ENCODE measurements at places on chromosomes 1 and 21. TPM values are rescaled to one million over a fixed set of nuclear protein-coding genes. Genes with fewer than 3 reads are reported as not detected.

The GPA33 gene
- not detected for total RNA-seq

The AADACL3 gene
- not detected for total RNA-seq

The PRAMEF10 gene
- not detected for total RNA-seq

The LCE2A gene
- total RNA-seq, result not detected

The ZNF648 gene
- not detected for total RNA-seq

The C1orf141 gene
- total RNA-seq, result not detected

The CGN gene
- 0.28 TPM for total RNA-seq

- H3K4me3 ChIP-seq, result no peak overlapping the region
- H3K4me1 ChIP-seq, result peaks cover 2% of the 10 kb centered on the region
- no peak overlapping the region for H3K27ac ChIP-seq
- H3K36me3 ChIP-seq, result peaks cover 22% of the 10 kb centered on the region
- no peaks in the 10 kb centered on the region for H3K27me3 ChIP-seq
These were observed 92.0 kb downstream of the KIF1B start for GRCh38 chr1:10302416-10302815.

DNA sequence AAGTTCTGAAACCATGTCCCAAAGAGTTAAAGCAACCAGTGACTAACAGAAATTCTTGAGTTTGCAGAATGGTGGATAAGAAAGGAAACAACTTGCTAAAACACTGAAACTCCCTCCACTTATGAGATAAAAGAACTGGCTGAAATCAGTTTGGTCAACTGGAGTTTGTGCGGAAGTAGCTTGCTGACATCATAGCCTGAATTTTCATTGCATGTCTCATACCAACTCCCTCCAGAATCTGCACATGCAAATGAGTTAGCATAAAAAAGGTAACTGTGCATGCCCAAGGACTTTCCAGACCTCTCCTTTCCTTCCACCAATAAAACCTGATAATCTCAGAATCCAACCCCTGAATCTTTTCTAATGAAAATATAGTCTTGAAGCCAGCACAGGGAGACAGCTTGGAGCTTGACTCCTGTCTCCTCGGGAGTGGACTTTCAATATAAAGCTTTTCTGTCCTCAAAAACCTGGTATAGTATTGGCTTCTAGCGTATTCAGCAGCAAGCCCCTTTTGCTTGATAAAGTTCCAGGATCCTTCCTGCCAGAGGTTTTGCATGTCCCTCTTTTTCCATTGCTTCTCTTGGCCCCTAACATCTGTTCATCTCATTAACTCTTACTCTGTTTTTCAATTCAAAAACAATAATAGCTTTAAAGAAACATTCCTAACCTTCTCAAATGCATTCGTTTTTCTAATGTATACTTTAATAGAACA is 785.8 kb upstream of the ADGRL4 start:
- no peaks in the 10 kb centered on the region for H3K4me1 ChIP-seq
- DNase-seq, result no peak
- no peaks in the 10 kb centered on the region for H3K36me3 ChIP-seq
- H3K27ac ChIP-seq, result no peak overlapping the region
- H3K27me3 ChIP-seq, result no peaks in the 10 kb centered on the region

GRCh38 chr1:88455621-88456256 is 228.3 kb upstream of the PKN2 start:
- no peaks in the 10 kb centered on the region for H3K4me1 ChIP-seq
- no peak overlapping the region for H3K27ac ChIP-seq
- H3K27me3 ChIP-seq, result peaks cover 2% of the 10 kb centered on the region
- H3K4me3 ChIP-seq, result no peak overlapping the region
- H3K36me3 ChIP-seq, result no peaks in the 10 kb centered on the region

- no peaks in the 10 kb centered on the region for H3K36me3 ChIP-seq
- H3K4me3 ChIP-seq, result no peak overlapping the region
- H3K27ac ChIP-seq, result no peak overlapping the region
- no peaks in the 10 kb centered on the region for H3K4me1 ChIP-seq
- H3K27me3 ChIP-seq, result no peaks in the 10 kb centered on the region
These were observed 205.0 kb downstream of the KCTD3 start for GRCh38 chr1:215772151-215772550.

- H3K36me3 ChIP-seq, result no peaks in the 10 kb centered on the region
- H3K4me3 ChIP-seq, result no peak overlapping the region
- no peak for DNase-seq
These were observed 152.9 kb upstream of the HMGB4 start for GRCh38 chr1:33710967-33711366.

DNA sequence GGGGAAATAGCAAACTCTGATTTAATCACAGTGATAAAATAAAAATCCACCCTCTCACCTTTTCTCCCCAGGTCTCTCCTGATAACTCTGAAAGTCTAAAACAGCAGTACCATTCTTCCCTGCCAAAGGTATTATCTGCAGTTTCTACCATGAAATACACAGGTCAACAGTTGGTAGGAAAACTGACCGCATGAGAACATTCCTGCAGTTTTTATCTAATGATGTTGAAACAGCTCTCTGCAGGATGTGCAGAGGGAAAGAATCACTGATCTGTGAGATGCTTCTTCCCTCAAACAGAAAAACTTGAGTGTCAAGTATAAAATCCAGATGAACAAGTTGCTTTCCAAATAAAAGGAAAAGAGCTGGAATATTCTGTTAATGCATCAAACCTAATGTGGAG is 39.1 kb downstream of the KCNJ6 start:
- H3K4me3 ChIP-seq, result no peak overlapping the region
- H3K27ac ChIP-seq, result no peak overlapping the region
- no peaks in the 10 kb centered on the region for H3K27me3 ChIP-seq
- no peaks in the 10 kb centered on the region for H3K36me3 ChIP-seq

DNA sequence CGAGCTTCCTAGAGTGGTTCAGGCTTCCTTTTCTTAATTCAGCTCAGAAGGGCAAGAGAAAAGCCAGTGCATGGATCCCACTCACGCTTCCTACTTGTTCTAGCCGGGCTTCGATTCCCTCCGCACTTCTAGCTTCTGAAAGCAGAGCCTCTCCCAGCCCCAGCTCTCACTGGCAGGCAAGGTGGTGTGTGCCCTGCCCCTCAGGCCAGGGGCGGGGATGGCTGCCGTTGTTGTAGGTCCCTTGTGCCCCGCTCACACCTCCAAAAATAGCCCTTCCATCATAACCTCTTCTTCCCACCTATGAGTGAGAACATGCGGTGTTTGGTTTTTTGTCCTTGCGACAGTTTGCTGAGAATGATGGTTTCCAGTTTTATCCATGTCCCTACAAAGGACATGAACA is 31.6 kb downstream of the BACE2 start:
- peaks cover 1% of the 10 kb centered on the region for H3K27me3 ChIP-seq
- no peak for DNase-seq
- H3K4me3 ChIP-seq, result no peak overlapping the region

DNA sequence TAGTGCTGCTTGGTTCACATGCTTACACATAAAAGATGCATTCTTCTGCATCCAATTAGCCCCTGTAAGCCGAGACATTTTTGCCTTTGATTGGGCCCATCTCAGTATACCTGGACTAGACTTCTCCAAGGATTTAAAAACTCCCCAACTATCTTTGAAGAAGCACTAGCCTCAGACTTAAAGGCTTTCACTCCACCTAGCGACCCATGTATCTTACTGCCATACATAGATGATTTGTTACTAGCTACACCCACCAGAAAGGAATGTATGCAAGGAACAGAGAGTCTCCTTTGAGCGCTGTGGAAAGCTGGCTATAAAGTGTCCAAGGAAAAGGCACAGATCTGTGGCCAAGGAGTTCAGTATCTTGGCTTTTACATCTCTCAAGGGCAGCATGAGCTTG is 91.7 kb downstream of the LIPI start:
- no peak overlapping the region for H3K27ac ChIP-seq
- peaks cover 14% of the 10 kb centered on the region for H3K4me1 ChIP-seq
- no peaks in the 10 kb centered on the region for H3K27me3 ChIP-seq
- no peak overlapping the region for H3K4me3 ChIP-seq

DNA sequence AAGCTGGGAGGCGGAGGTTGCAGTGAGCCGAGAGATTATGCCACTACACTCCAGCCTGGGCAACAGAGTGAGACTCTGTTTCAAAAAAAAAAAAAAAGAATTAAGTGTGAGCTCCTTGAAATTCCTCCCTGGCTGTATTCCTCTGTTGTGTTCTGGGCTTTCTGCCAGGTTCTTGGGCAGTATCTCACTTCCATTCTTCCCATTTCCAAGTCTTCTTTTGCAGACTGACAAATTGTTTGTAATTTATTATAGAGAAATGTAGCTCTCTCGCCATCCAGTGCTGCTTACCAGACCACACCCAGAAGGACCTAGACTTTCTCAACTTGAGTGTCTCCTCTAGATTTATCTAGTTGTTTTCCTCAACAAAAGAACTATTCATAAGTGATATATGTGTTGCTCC is 105.0 kb upstream of the ADGRL2 start:
- no peaks in the 10 kb centered on the region for H3K27me3 ChIP-seq
- no peaks in the 10 kb centered on the region for H3K36me3 ChIP-seq
- no peak overlapping the region for H3K4me3 ChIP-seq
- no peak overlapping the region for H3K27ac ChIP-seq
- H3K4me1 ChIP-seq, result no peaks in the 10 kb centered on the region

DNA sequence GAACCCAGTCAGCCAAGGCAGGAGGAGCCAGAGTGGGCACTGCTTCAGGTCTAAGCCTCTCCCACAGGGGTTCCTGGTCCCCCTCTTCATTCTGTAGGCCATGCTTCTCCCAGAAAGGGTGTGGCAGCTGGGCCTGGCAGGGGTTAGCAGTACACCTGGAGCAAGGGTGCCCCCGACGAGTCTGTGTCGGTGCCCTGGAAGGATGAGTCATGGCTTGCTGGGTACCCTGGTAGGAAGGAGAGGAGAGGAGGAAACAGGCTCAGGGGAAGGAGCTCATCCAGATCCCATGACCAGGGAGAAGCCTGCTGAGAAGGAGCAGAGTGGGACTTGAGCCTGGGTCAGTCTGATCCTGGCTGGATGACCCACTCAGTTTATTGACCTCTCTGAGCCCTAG is 10.3 kb downstream of the KDF1 start:
- peaks cover 20% of the 10 kb centered on the region for H3K36me3 ChIP-seq
- no peak overlapping the region for H3K27ac ChIP-seq
- H3K4me3 ChIP-seq, result no peak overlapping the region
- no peaks in the 10 kb centered on the region for H3K27me3 ChIP-seq
- H3K4me1 ChIP-seq, result no peaks in the 10 kb centered on the region

- no peaks in the 10 kb centered on the region for H3K36me3 ChIP-seq
- no peak overlapping the region for H3K4me3 ChIP-seq
- no peaks in the 10 kb centered on the region for H3K4me1 ChIP-seq
- no peaks in the 10 kb centered on the region for H3K27me3 ChIP-seq
These were observed 17.1 kb upstream of the ESRRG start for GRCh38 chr1:216740331-216740730.

DNA sequence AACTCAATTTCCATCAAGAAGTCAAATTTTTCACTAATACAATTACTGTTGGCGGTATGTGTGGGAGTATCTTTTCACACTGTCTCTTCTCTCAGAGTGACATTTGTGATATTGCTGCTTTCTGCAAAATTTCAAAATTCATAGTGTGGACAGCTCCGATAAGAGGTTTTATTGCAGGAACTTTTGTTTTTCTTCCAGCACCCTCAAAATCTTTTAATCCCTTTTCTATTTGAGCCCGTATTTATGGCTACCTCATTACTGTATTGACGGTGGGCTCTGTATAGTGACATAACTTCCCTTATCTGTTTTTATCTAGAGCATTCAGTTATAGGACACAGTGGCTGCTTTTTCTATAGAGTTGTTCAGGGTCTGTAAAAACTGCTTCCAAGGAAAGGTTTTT is 794.4 kb upstream of the TMPRSS15 start:
- H3K4me1 ChIP-seq, result no peaks in the 10 kb centered on the region
- no peak for DNase-seq
- H3K27ac ChIP-seq, result no peak overlapping the region
- H3K36me3 ChIP-seq, result no peaks in the 10 kb centered on the region

DNA sequence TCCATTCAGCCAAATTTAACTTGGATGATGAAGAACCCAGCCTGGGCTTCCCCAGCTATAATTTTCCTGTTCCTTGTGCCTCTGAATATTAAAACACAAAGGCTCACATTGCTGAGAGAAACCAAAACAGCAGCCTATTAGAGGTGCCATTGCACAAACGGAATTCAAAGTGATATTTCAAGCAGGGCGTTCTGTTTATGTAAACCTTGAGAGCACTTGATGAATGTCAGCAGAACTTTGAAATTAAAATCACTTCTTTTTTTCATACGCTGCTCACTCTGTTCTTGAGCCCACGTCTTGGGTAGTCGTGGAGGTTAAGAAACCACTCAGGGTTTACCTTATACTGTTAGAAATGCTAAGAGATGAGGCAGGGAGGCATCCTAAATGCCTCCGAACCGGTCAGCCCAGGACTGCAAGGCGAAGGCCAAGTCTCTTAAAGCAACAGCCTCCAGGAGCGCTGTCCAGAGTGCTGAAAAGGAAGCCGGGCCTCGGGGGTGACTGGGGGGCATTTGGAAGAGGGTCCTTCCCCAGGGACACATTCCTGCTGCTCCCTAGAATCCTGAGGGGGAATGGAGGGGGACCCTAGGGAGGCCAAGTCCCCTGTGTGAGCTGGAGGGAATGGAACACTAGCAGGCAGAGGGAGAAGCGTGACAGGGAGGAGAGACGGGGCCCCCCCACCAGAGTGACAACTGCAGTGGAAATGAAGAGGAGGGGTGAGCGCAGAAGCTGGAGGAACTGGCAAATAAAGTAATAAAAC is 154.8 kb upstream of the VAMP3 start:
- H3K4me1 ChIP-seq, result no peaks in the 10 kb centered on the region
- H3K27me3 ChIP-seq, result no peaks in the 10 kb centered on the region
- no peaks in the 10 kb centered on the region for H3K36me3 ChIP-seq
- peak; percentile 79 for DNase-seq

GRCh38 chr1:98914547-98914946 is 90.1 kb downstream of the PLPPR5 start:
- H3K36me3 ChIP-seq, result no peaks in the 10 kb centered on the region
- no peak overlapping the region for H3K4me3 ChIP-seq
- DNase-seq, result no peak
- H3K27ac ChIP-seq, result no peak overlapping the region

- H3K36me3 ChIP-seq, result no peaks in the 10 kb centered on the region
- no peak overlapping the region for H3K4me3 ChIP-seq
- H3K27me3 ChIP-seq, result peaks cover 45% of the 10 kb centered on the region
- H3K27ac ChIP-seq, result no peak overlapping the region
- no peak for DNase-seq
These were observed 7.4 kb downstream of the GPR25 start for GRCh38 chr1:200880212-200880611.

DNA sequence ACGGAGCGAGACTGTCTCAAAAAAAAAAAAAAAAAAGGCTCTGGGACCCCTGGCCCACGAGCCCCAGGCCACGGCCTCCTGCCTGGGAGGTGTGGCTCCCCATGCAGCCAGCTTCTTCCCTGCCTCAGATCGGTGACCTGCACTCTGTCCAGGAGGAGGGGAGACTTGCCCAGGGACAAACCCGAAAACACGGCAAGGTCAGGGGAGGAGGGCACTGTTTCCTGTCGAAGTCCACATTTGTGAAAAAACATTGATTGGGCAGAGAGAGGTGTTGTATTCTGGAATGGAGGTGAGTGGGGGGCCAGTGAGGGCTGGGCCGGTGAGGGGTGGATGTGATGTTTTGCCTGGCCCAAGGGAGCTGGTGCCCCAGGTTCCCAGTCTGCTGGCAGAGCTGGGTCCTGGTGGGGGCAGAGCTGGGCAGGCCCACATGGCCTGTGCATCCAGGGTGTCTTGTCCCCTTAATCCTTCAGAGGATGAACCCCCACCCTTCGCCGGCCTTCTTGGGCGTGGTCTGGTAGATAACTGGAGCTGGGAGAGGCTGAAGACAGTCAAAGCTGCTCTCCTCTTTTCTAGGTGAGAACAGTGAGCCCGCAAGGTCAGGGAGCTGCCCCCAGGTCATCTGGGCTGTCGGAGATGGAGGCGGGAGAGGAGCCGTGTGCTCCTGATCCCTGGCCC is 12.4 kb upstream of the FAAP20 start:
- peaks cover 2% of the 10 kb centered on the region for H3K4me1 ChIP-seq
- no peak for DNase-seq
- no peaks in the 10 kb centered on the region for H3K36me3 ChIP-seq
- no peak overlapping the region for H3K4me3 ChIP-seq
- H3K27ac ChIP-seq, result peak overlapping the region; percentile 45

All from activated CD4-positive, alpha-beta T cell treated with anti-CD3 and anti-CD28 coated beads, Interleukin-2, amount 10 ng/mL, durations not matched to agents 24 days and 14 days (primary cell).